ENCODE measurements at places on chromosomes 3 and 15.

- no peak for DNase-seq
- no peak overlapping the region for H3K27ac ChIP-seq
- no peak overlapping the region for H3K4me3 ChIP-seq
- no peaks in the 10 kb centered on the region for H3K27me3 ChIP-seq
- H3K4me1 ChIP-seq = no peaks in the 10 kb centered on the region
Measured at GRCh38 chr3:54835701-54836100, 92.2 kb downstream of the LRTM1 start.

DNA sequence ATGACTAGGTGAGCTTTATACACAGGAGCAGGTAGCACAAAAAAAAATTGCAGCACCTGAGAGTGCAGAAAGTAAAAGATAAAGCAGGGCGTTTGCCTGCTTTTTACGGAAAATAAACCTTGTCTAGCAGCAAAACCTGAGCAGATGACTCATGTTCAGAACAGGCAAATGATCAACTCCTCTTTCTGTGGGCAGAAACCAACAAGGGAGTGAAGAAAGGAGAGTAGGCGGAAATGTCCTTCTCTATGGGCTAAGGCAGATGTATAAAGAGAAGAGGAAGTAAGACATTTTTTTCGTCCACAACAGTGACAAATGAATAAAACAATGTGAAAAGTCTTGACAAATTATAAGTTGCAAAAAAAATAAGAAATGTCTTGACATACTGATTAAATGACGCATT lies 24.5 kb upstream of the GMNC start:
- H3K4me3 ChIP-seq = no peak overlapping the region
- DNase-seq = no peak
- no peaks in the 10 kb centered on the region for H3K27me3 ChIP-seq
- peaks cover 5% of the 10 kb centered on the region for H3K4me1 ChIP-seq

DNA sequence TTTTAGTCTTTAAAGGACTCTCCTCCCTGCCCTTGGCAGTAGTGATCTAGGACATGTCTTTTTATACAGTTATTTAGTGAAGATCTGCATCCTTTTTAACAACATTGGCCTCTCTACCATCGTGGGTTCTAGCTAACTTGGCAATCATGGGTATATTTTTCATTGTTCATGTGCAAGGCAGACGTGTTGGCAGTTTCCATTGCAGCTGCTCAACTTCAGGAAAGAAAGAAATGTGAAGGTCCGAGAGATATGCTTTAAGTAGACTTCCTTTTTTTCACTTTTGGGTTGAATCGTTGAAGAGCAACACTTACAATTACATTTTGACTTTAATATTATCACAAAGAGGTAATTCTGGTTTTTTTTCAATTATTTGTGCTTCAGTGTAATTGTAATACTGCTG lies 172.6 kb downstream of the SATB1 start:
- H3K27ac ChIP-seq = no peak overlapping the region
- no peaks in the 10 kb centered on the region for H3K27me3 ChIP-seq
- no peaks in the 10 kb centered on the region for H3K36me3 ChIP-seq
- no peak for DNase-seq

DNA sequence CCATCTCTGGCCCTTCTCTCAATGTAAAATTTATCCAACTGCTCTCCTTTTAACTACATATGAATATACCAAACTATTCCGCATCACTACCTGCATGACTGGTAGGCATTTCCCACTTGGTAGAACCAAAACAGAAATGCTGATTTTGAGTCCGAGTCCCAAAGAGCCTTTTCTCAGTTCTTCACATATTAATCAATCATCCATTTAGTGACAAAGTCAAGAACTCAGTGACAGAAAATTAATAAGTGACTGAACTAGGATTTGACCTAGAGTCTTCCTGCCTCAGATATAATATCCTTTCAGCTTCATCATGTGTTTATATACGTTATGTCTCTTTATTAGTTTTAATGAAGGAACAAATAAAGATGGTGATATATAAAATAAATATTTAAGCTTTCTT lies 700.6 kb upstream of the GOLIM4 start:
- no peaks in the 10 kb centered on the region for H3K4me1 ChIP-seq
- no peak overlapping the region for H3K27ac ChIP-seq
- no peak overlapping the region for H3K4me3 ChIP-seq
- no peaks in the 10 kb centered on the region for H3K27me3 ChIP-seq

DNA sequence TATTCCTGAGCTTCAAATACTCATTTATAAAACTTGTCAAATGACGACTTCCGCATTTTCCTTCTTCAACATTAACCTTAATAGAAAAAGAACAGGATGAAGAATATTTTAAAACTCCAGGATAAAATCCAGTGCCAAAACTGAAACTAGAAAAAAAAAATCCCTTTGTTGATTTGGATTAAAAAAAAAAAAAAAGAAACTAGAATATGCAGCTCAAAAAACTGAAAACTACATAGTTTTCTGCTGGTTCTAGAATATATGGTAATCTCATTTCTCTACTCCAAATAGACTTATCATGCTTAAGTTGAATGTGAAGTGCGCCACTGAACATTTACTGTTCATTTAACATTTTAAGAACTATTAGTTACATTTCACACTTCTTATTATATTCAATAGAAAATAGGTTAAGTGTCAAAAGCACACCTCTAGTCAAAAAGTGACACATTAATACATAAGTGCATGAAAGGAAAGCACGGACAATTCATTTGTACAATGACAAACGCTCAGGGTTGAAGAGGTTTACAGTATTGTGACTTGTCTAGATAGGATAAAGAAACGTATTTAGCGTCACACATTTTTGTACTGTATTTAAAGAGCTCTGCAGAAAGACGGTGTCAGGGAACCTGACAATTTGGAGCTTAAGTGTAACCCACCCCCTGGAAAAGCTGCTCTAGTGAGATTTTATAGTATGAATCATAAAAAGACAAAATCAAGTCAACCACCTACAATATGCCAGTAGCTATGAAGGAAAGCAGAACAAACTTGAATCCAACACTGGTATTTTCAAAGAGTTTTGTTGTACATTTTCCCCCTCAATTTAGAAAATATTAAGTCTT lies 5.8 kb downstream of the TRA2B start:
- H3K27me3 ChIP-seq = no peaks in the 10 kb centered on the region
- no peaks in the 10 kb centered on the region for H3K36me3 ChIP-seq
- H3K27ac ChIP-seq = peak overlapping the region; percentile 22
- H3K4me1 ChIP-seq = peaks cover 63% of the 10 kb centered on the region
- no peak overlapping the region for H3K4me3 ChIP-seq
- DNase-seq = no peak

- H3K27ac ChIP-seq = no peak overlapping the region
- H3K4me3 ChIP-seq = no peak overlapping the region
- DNase-seq = no peak
- no peaks in the 10 kb centered on the region for H3K4me1 ChIP-seq
- H3K27me3 ChIP-seq = no peaks in the 10 kb centered on the region
- no peaks in the 10 kb centered on the region for H3K36me3 ChIP-seq
Measured at GRCh38 chr3:106711650-106712049, 665.6 kb upstream of the CCDC54 start.

DNA sequence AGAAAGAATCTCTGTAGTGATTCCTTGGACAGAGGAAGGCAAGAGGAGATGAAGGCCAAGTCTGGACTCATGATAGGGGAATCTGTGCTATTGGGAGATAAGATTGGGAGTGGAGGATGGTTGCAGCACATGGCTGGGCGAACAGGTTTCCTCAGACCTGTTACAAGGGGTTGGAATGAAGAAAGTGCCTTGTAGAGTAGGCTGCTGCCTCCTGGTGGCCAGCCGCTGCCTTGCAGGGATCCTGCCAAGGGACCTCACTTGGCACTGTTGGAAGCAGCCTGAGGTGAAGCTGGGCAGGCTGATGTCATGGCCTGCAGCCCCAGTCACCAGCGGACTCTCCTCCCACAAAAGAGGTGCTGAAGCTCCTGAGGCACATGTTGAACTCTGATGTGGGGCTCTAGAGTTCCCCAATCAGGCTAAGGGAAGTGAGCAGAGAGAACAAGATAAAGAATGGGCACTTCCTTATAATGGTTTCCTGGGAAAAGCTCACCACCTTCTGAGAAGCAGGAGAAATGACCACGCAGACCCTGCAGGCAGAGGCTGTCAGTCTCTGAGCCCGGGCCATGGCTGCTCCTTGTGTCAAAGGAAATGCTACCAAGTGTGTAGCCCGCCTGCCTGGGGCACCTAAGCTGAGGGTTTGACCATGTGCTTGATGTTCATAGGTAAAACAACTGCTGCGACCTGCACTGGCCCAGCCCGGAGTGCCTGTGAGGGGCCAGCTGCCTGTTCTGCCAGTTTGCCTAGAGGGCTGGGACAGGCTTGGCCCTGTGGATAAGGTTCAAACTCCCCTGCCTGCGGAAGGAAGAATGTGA lies 1.6 kb upstream of the TEX264 start:
- peaks cover 5% of the 10 kb centered on the region for H3K36me3 ChIP-seq
- no peak overlapping the region for H3K4me3 ChIP-seq
- peaks cover 47% of the 10 kb centered on the region for H3K4me1 ChIP-seq
- DNase-seq = peak; percentile 89
- H3K27ac ChIP-seq = peak overlapping the region; percentile 52
- H3K27me3 ChIP-seq = no peaks in the 10 kb centered on the region

GRCh38 chr3:104909198-104909597 lies 457.5 kb upstream of the ALCAM start:
- H3K4me1 ChIP-seq = peaks cover 8% of the 10 kb centered on the region
- no peaks in the 10 kb centered on the region for H3K36me3 ChIP-seq
- no peaks in the 10 kb centered on the region for H3K27me3 ChIP-seq
- H3K4me3 ChIP-seq = no peak overlapping the region
- peak overlapping the region; percentile 17 for H3K27ac ChIP-seq

DNA sequence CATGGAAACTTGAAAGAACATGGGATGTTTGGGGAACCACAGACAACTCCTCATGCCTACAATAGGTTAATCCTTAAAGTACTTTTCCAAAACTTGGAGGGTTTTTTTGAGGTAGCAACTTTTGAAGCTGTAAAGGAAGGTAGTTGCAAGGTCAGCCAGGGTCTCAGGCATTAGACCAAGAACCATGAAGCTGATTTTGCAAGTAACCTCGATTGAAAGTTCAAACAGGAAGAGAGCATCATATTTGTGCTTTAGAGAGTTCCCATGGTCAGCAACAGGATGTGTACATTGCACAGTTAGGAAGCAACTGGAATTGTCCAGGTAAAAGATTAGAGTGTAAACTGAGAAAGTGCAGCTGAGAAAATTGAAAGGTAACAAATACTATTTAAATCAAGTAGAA lies 199.8 kb upstream of the NR2F2 start:
- no peaks in the 10 kb centered on the region for H3K4me1 ChIP-seq
- no peak overlapping the region for H3K27ac ChIP-seq
- no peak for DNase-seq
- no peaks in the 10 kb centered on the region for H3K36me3 ChIP-seq
- H3K4me3 ChIP-seq = no peak overlapping the region

- H3K4me1 ChIP-seq = no peaks in the 10 kb centered on the region
- H3K27me3 ChIP-seq = no peaks in the 10 kb centered on the region
Measured at GRCh38 chr3:164459521-164460151, 618.7 kb downstream of the SI start.

GRCh38 chr15:101152914-101153313 lies 98.9 kb downstream of the CHSY1 start:
- no peak overlapping the region for H3K4me3 ChIP-seq
- peaks cover 8% of the 10 kb centered on the region for H3K4me1 ChIP-seq
- H3K27me3 ChIP-seq = no peaks in the 10 kb centered on the region
- DNase-seq = no peak
- H3K27ac ChIP-seq = no peak overlapping the region
- no peaks in the 10 kb centered on the region for H3K36me3 ChIP-seq

DNA sequence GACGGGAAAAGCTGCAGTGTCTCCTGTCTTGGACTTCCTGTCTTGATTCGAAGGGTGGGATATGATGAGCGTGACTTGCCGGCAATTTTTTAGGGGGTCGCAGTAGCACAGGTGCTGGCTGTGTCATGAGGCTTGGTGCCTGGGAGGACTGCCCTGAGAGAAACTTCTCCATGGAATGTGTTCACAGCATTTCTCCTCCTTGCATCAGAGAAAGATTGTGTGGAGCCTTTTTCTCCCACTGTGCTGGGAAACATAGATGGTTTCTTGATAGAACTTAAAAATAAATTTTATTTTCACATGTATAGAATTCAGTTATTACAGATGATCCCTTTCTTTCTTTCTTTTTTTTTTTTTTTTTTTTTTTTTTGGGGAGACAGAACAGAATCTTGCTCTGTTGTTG lies 121.4 kb downstream of the KLHL25 start:
- peaks cover 13% of the 10 kb centered on the region for H3K4me1 ChIP-seq
- peaks cover 9% of the 10 kb centered on the region for H3K36me3 ChIP-seq

GRCh38 chr15:70236341-70237086 lies 138.8 kb upstream of the TLE3 start:
- H3K27ac ChIP-seq = peak overlapping the region; percentile 80
- no peaks in the 10 kb centered on the region for H3K27me3 ChIP-seq
- peak; percentile 89 for DNase-seq
- H3K36me3 ChIP-seq = no peaks in the 10 kb centered on the region

DNA sequence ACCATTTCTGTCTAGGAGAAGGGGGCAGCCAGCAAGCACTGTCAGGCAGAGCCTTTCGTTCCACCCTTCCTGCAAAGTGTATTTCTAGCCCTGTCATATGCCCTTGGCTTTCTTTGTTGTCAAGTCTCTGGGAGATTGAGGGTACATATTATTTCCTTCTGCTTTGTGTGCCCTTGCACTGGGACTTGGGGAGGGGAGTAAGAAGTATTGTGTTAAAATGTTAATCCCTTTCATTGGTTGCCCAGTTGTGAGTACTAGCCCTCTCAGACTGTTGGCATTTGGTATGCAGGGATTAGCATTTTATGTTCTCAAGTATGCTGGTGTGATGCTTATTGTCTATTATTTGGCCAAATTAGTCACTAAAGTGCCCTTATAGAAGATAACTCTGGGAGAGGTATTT lies 63.9 kb downstream of the RBM6 start:
- no peak overlapping the region for H3K27ac ChIP-seq
- no peak overlapping the region for H3K4me3 ChIP-seq
- H3K4me1 ChIP-seq = peaks cover 2% of the 10 kb centered on the region

- peaks cover 3% of the 10 kb centered on the region for H3K4me1 ChIP-seq
- no peak overlapping the region for H3K4me3 ChIP-seq
- no peak overlapping the region for H3K27ac ChIP-seq
- no peak for DNase-seq
Measured at GRCh38 chr3:126017362-126017761, 48.4 kb downstream of the ROPN1B start.

- no peak overlapping the region for H3K4me3 ChIP-seq
- peaks cover 5% of the 10 kb centered on the region for H3K27me3 ChIP-seq
- H3K4me1 ChIP-seq = no peaks in the 10 kb centered on the region
- no peak overlapping the region for H3K27ac ChIP-seq
Measured at GRCh38 chr3:195571361-195571760, 12.4 kb downstream of the APOD start.

DNA sequence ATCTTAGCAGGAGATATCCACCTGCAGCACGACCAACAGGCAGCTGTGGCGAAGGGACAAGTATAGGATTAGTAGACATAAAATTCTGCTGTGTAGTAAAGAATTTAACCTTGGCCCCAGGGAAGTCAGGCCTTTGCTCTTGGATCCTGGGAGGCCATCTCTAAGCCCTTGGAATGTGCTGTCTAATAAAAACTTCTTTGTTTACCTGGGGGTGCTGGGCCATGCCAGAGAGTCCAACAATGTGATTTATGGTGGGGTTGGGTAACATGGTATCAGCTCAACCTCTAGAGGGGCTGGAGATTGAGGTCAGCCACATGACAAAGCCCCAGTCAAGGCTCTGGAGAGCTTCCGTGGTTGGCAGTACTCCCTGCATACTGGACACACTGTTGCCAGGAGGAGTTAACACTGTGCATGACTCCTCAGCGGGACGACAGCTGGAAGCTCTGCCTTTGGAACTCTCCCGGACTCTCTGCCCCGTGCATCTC lies 52.4 kb downstream of the HEG1 start:
- H3K27ac ChIP-seq = no peak overlapping the region
- no peaks in the 10 kb centered on the region for H3K4me1 ChIP-seq
- no peaks in the 10 kb centered on the region for H3K27me3 ChIP-seq
- no peak for DNase-seq
